ENCODE measurements at places on chromosomes 13 and 19.
A peak's percentile ranks its signal among the peaks of the same experiment; 100 is the strongest.

- no peak for DNase-seq
These were observed 35.5 kb upstream of the LPAR6 start for GRCh38 chr13:48448285-48448958.

DNA sequence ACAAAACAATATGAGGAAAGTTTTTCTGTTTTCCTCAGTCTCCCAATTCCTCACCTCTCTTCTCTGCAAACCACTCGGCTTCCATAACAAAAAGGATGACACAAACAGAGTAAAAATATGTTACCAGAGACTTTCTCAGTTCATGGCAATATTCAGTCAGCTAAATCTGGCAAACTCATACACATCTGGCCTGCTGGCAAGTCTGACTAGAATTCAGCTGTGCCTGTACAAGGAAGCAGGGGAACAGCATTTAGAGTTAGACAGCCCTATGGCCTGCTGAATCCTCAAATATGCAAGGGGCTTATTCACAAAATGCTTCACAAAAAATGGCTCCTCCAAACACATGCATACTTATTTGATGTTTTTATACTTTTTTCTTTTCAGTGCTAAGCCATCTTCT, 227.8 kb downstream of the ENOX1 start:
- no peak for DNase-seq

- DNase-seq: no peak
These were observed 23.5 kb upstream of the CCL25 start for GRCh38 chr19:8028951-8029491.

DNA sequence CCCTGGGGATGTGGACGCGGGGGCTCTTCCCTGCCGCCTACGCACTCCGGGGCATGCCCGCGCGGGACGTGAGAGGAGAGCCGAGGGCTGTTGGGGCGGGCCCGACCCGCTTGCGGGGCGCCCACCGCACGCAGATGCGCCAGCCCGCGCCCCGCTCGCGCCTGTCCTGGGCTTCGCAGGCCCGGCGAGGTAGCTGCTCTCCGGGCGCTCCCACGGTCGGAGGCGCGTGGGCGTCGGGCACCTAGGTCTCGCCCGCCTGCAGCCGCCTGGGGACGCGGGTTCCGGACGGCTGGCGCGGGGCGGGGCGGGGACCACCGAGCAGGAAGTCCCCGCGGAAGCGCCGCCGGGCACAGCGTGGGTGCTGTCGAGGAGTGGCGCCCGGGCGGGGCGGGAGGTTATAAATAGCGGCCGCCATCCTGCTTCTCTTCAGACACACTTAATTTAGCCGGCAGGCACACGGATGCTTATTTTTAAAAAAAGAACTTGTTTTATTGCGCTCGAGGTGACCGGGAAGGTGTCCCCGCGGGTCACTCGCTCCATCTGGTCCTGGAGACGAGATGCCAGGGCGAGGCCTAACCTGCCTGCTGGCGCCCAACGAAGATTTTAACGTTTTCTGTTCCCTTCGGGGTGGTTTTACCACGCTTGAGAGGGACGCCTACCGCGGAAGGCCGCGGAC, 561 bp upstream of the GJA3 start:
- DNase-seq: peak; percentile 41

- DNase-seq: no peak
These were observed 2.7 kb downstream of the CRX start for GRCh38 chr19:47824396-47824795.

DNA sequence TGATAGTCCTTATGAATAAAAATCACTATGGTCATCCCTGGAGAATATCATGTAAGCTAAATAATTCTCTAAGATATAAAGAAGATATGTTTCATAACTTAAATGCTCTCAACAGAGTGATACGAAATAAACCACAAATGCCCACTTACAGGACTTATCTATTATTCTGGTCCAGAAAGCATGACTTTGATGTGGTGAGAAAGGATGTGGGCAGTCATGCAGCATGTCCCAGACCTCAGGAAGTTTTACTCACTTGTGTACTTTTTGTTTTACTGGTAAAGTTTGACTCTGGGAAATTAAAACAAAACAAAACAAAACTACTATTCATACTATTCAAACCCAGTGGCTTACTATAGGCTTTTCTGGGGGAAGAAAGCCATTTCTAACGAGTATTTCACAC, 483.2 kb upstream of the SLITRK6 start:
- no peak for DNase-seq

DNA sequence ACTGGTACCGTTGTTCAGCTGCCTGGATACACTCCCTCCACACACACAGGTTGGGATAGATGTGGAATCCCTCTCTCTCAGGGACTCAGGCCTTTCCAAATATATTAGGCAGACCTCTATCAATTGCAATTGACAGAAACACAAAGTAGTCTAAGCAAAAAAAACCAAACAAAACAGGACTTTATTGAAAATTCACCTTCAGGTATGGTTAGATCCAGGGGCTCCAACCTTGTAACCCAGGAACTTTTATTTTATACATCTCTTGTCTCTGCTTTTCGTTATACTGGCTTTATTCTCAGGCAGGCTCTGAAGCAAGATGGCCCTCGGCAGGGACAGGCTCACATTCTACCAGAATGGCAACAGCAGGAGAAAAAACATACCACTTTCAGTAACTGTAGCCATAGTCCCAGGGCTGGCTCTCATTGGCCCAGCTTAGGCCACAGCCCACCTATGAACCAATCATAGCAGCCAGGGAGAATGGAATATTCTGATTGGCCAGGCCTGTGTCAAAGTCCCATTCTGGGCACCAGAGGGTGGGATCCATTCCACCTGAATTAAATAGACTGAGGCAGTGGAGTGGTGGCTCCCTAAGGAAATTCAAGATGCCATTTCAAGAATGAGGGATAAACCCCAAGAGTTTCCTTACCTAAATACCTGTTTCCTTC, 13.1 kb upstream of the CEACAM19 start:
- DNase-seq: no peak

- no peak for DNase-seq
These were observed at the start of gene MUC16 for GRCh38 chr19:9009935-9010651. MUC16 (minus strand) TSS chr19:9010409.

DNA sequence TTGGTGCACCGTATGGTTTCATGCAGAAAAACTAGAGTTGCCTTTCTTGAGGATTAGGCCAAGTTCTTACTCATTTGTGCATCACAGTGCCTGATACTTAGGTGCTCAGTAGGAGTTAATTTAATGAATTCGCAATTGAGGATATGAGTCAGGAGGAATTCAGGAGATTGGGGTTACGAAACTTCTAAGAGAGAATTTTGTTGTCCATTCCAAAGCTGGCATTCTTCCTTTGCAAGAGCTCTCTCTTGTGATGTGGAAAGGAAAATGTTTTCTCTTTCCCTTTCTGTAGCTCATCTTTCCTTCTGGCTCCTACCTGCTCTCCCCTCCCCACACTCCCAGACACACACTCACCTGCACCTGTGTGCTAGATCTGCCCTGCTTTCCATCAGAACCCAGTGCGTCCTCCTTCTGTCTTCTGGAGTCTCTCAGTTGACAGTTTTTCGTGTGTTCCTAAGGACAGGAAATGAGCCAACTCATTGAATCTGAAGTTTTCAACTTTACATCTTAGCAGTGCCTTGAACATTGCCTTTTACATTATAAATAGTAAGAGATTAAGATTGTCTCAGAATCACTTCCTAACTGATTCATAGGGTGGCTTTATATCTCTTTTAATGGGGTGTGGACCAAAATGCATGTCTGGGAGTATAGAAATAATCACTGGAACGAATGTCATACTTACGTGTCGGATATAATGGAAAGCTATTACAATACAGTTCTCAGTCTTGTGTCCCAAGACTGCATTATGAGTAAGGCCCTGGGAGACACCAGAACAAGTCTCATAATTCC, 19.7 kb upstream of the ERCC5 start:
- no peak for DNase-seq
